IPS-NIHi11 (cell line): ENCODE measurements at places on chromosomes 7 and 10.

- no peak for DNase-seq
Measured at GRCh38 chr7:4235596-4235995, 446.5 kb upstream of the FOXK1 start.

- no peak for DNase-seq
Measured at GRCh38 chr7:28349637-28350036, 62.7 kb upstream of the CREB5 start.

DNA sequence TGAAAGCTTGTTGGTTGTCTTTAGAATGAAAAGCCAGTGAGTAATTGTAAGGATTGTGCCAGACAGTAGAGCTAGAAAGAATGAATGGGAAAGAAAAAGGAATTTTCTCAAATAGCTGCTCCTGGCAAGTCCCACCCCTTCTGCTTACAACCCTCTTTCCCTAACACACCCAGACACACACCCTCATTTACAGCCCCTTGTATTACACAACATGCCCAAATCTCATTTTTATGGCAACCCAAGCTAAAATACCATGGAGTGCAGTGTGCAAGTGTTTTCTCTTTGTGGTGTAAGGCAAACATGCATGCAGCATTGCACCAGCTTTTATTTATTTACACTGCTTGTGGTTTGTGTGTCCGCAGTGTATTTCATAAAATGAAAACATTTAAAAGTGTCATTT is 1.5 kb downstream of the PRKAR2B start:
- DNase-seq: no peak

- no peak for DNase-seq
Measured at GRCh38 chr7:24401628-24402593, 117.9 kb downstream of the NPY start.

GRCh38 chr10:124732931-124733570 is 11.1 kb downstream of the FAM53B start:
- no peak for DNase-seq

- no peak for DNase-seq
Measured at GRCh38 chr7:35012160-35012559, 25.1 kb downstream of the DPY19L1 start.

GRCh38 chr7:135843214-135843613 is 94.6 kb upstream of the FAM180A start:
- no peak for DNase-seq

- no peak for DNase-seq
Measured at GRCh38 chr10:117112220-117112619, 25.9 kb downstream of the VAX1 start.

DNA sequence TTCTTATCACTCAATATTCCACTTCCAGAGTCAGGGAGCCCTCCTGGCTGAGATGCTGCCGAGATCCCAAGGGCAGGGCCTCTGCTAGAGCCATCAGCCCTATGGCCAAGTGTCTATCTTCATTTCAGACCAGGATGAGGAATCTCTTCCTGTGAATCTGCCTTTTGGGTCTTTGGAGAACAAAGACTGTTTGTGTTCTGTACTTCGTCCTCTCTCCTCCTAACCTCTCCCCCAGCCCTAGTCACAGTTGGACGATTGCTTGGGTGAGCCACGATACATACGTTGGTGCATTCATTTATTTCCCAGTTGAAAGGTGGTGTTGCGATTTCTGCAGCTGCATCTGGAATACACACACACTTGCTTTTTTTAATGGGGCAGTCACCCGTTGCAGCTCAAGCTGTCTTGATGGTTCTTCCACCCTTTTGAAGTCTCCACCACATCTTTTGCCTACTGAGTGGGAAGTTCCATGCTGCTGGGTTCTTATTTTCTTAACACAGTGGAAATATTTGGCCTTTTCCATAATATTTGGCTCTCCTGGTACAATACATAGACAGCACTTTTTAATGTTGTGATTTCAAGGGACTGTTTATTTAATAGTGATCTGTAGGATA is 26.7 kb downstream of the SH3PXD2A start:
- no peak for DNase-seq

DNA sequence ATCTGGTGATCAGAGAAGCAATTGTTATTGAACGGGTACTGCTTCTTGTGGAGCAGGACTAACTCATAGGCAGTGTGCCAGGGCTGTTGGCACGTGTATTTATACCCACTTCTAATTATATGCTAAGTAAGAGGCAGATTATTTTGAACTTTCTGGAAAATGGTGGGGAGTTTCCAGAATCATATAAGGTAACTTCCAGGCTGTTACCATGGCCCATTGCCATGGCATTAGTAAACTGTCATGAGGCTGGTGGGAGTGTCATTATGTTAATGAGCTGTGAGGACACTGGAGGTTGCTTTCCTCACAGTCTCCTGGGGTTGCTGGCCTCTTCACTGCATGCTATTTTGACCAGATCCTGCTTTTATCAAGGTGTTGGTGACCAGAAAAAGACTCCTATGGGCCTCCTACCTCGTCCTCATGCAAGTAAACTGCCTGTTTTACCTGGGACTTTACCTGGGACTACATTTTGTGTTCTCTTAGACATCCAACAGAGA is 122.6 kb downstream of the KCND2 start:
- no peak for DNase-seq

DNA sequence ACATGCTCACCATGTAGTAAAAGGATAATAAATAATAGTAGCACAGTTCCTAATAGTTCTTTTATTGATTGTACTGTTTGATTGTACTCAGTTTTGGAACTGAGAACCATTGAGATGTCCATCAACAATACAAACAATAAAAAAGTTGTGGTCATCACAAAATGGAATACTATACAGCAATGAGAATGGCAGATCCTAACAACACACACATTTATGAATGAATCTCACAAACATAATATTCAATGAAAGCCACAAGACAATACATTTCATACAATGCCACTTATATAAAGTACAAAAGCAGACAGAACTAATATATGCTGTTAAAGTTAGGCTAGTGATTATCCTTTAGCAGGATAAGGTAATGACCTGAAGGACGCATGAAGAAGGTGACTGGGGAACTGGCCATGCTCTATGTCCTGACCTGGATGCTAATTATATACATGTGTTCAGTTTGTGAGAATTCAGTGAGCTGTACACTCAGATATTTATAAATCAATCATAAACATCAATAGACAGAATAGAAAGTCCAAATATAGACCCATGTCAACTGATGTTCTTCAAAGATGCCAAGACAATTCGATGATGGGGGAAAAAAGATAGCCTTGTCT is 70.0 kb downstream of the SMURF1 start:
- no peak for DNase-seq

- no peak for DNase-seq
Measured at GRCh38 chr7:22351329-22351692, 5.6 kb downstream of the RAPGEF5 start.

DNA sequence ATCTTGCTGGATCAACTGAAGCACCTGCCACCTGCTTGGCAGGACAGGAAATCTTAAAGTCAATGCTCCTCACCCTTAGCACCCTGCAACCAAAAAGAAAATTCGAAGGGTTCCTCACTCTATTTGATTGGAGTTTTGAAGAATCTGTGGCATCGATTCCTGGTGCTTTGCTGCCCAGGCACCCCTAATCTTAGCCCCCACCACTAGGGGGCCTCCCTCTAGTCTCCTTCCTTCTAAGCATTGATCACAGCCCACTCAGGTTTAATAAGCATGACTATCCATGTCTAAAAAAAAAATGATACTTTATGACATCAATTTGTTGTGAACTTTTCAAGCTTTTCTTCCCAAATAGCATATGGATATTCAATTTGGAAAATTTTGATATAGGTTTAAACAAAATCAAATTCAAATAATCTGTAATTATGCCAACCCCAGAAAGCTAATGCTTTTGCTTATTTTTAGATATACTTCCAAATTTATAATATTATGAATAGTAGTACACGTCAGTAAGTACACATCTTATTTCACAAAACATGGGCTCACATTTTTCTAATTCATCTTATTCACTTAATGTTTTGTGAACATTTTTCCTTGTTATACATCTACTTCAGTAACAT is 45.3 kb downstream of the NRG3 start:
- DNase-seq: peak; percentile 41

DNA sequence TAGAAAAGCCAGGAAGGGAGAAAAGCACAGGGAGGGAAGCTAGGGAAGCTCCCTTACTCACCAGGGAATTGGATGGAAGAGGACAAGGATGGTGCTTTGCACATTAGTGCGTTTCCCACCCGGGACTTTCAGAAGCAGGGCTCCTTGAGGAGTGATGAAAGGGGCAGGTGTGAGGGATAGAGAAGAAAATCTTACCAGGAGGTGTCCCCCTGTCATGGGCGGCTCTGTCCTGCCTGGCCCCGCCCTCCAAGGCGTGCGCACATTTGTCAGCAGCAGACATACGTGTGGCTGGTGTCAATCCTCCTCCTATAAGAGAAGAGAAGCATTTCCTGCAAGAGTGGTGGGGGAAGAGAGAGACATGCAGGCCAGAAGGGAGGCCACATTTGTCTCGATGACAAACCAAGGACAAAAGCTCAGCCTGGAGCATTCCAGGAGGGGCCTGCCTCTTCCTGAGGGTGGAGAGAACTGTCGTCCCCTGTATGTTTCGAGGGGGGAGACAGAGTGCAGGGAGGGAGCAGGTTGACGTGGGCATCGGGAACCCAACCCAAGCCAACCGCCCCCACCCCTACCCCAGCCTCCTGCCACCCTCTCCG is 47.4 kb upstream of the COMTD1 start:
- peak; percentile 55 for DNase-seq

- DNase-seq: no peak
Measured at GRCh38 chr10:114552050-114552449, 106.0 kb downstream of the ABLIM1 start.

DNA sequence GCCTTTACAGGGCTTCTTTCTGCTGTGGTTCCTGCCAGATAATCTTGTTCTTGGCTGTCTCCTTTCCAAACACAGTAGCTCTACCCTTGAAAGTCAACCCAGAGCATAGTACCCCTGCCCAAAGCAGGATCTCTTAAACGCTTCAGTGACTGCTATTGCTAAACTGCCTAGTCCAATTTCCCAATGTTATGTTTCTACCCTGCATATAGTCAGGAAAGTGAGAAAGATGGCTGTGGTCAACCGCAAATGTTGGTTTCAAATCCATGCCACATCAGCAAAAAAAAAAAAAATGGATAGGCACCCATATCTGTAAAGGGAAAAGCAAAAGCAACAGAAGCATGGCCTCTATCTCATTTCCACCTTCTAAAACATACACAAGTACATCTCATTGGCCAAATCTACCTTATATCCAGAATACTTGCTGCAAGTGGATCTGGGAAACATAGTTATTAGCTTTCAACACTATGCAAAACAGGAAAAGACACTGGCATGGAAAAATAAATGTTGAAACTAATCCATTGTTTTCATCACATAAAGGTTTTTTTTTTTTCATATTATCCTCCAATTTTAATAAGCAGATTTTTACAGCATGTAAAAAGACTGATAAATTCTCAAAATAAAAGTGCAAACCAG is 59.8 kb downstream of the DNAJC1 start:
- DNase-seq: no peak

DNA sequence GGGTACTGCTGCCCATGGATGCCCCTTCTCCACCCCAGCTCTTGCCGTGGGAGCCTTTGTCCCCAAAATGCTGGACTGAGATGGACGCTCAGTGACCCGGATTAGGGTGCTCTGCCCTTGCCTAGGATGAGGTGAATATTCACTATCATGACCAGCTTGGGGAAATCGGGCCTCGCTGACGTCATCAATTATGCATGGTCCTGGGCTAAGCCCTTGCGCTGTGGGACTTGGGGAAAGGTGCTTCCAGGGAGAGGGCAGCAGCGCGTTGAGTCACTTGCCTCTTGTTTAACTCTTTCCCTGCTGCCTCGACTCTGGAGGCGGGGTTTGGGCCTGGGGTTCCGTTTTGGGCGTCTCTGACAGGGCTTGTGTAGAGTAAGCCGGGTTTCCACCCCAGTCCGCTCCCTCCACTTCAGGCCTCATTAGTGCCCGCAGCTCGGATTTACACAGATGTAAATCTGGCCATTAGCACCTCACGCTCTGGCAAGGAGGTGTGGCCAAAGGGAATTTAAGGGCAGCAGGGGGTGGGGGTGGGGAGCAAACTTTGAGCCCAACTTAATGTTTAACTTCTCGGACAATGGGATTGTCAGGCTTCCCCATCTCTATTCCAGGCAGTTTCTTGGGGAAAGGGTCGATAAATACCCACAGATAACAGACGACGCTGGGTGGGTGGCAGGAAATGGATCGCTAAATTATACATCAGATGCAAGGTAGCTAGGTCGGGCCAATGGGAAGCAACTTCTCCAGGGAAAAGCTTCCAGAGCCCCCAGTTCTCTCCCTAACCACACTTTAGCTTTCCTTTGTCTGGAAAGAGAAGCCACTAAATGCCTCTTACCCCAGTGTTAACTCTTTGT is 51.3 kb upstream of the TCF7L2 start:
- DNase-seq: peak; percentile 79

DNA sequence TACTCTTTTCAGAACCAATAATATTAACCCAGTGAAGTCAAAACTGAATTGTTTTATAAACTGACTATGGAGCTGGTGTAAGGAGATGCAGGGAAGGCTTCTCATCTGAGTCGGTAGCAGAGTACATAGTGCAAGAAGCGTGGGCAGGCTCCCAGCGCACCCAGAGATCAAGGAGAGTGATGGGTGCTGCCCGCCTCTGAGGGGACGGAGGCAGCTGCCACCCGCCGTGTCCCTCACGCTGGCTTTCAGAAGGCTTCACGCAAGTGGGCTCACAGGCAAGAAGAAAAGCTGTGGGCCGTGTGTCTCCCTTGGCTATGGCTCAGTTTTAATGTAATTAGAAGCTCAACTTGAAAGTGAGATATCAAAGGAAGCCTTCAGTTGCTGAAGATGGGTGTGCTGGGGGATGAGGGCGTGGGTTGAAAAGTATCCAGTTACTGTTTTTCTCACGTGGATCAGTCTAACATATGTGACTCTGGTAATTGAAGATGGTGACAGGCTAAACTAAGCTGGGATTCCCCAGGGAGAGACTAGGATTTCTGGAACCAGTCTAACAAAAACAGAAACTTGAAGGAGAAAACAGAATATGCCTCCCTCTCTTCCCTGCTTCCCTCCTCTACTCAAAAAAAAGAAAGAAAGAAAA is 159.9 kb downstream of the MGMT start:
- DNase-seq: no peak

DNA sequence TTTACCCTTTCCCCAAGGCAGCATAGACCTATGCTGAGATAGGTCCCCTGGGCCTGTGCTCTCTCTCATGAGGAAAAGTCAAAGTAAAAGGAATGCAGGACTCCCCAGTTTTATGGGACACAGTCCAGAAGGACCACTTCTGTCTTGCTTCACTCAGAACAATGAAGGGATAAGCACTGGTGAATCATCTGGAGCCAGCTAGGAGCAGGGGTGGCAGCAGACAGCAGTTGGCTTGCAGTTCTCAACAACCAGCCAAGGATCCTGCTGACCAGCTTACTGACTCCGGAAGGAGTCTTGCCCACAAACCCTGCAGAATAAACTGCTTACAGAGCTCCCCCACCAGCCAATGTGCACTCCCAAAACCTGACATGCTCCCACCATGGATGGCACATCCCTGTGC is 152.1 kb upstream of the GHITM start:
- no peak for DNase-seq
